ENCODE measurements at places on chromosomes 13 and 19. TPM values are rescaled to one million over a fixed set of nuclear protein-coding genes. Genes with fewer than 3 reads are reported as not detected.
A peak's percentile ranks its signal among the peaks of the same experiment; 100 is the strongest.

- no peak for DNase-seq
Observed at GRCh38 chr13:42525035-42525504, 48.9 kb upstream of the TNFSF11 start.

DNA sequence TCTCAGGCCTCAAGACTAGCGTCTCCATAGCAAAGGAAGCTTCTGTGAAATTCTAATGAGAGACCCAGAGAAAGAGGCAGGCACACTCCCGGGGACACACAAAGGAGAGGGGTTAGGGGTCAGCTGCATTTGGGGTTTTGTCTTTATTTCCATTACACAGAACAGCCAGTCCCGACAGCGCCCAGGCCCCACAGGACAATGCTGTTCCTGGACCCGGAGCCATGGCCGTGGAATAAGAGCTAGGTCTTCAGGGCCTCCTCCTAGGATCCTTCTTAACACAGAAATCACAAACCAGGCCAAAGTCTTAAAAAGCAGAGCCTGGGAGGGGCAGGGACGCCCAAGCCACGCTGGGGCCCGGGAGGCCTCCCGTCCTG lies 22.8 kb downstream of the KCTD15 start:
- no peak for DNase-seq

Gene TSSK6
- polyA plus RNA-seq: 0.43 TPM

DNA sequence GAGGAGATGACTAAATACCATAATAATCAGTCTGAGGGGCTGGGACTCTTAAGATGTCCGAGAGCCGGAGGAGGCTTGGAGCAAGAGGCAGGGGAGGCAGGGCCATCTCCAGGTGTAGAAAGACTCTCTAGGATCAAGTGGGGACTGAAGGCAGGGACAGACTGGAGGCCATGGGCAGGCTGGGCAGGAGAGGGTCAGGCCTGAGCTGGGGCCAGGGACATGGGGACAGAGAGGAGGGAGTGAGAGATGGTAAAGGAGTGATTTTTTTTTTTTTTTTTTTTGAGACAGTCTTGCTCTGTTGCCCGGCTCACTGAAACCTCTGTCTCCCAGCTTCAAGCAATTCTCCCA lies 2.2 kb downstream of the JOSD2 start:
- no peak for DNase-seq

Gene RUBCNL
- 2.7 TPM for polyA plus RNA-seq

DNA sequence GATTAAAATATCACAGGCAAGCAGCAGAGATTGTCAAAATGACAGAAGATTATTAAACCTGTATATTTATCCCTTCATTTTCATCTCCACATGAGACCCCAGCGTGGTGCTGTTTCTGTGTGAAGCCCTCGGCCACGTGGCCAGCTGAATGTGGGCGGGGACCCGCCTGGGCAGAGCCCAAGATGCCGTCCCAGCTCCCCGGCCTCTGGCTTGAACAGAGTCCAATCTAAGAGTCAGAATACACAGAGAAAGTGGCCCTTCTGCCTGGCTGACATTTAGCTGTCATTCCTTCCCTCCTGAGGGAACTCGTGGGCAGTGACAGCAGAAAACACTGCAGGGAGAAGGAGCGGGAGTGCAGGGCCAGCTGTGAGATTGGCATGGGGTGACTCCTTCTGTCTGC lies 34.9 kb upstream of the UQCRFS1 start:
- no peak for DNase-seq

Gene GFY
- polyA plus RNA-seq: not detected

Gene U2AF2
- polyA plus RNA-seq: 151 TPM

- DNase-seq: peak; percentile 53
Observed at GRCh38 chr13:52128714-52129700, at the start of gene NEK5. NEK5 (minus strand) TSS chr13:52129073; CDS start chr13:52127482, 1,591 bp downstream.

Gene SHISA7
- not detected for polyA plus RNA-seq

GRCh38 chr19:34501339-34502320 lies 20.1 kb downstream of the WTIP start:
- DNase-seq: peak; percentile 91

GRCh38 chr13:90498096-90498495 lies 849.4 kb upstream of the MIR17HG start:
- DNase-seq: no peak

- no peak for DNase-seq
Observed at GRCh38 chr13:112772539-112772909, 82.7 kb downstream of the ATP11A start.

- no peak for DNase-seq
Observed at GRCh38 chr13:30581582-30581981, 36.1 kb upstream of the USPL1 start.

Gene MEDAG
- 15.7 TPM for polyA plus RNA-seq

Gene ZNF791
- polyA plus RNA-seq: 13.2 TPM

DNA sequence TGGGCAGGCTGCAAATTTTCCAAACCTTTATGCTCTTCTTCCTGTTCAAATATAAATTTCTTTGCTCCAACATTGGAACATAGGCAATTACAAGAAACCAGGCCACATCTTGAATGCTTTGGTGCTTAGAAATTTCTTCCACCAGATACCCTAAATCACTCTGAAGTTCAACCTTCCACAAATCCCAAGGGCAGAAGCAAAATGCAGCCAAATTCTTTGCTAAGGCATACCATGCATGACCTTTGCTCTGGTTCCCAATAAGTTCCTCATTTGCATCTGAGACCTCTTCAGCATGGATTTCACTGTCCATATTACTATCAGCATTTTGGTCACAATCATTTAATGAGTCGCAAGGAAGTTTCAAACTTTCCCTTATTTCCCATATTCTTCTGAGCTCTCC lies 130.9 kb downstream of the DIAPH3 start:
- no peak for DNase-seq

DNA sequence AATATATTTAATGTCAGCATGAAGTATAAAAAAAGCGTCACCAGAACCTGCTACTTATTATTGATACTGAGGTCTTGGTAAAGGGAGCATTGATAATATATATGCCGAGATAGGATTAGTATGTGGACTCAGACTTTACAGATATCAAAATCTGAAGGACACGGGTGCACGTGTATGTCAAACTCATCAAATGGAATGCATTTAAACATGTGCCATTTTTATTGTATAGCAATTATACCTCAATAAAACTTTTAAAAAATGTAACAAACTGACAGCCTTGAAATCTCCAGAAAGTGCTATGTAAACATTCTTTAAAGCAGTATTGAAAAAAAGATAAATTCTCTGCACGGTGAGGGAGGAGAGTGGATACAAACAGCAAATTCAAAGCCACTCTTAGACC lies 157.9 kb downstream of the RNF17 start:
- DNase-seq: no peak

Gene OSCAR
- polyA plus RNA-seq: 0.25 TPM
